ENCODE measurements at places on chromosomes 3 and 15.

DNA sequence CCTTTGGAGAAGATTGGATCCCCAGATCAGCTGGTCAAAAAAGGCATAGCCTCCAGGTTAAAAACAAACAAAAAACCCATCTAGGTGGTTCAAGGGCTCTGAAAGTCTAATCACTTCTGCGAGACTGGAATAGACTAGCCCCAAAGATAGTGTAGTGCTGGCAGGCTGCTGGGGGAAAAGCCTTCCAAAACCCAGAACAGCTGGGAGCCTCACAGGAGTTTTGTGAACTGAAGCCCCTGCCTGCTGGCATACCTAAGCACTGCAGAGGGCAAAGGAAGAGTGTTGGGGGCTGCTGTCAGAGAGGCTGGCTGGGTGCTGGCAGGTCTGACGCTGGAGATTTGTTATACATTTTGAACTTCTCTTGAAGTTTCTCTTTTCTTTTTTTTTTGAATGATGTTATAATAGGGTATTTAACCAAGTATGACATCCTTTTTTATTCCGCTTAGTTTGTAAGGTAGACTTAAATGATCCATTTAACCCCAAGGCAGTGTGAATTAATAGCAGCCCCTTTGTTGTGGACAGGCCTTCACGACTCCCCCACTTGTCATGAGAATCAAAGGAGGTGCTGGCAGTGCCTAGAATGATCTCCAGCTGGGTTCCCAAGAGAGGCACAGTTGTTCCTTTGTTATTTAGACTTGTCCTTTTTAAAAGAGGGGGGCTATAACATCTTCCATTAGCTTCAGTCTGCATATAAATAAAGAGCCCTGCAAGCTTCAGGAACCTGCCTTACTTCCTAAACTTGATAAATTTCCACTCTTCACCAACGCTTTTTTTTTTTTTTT lies 53.9 kb downstream of the CRTC3 start:
- no peak for DNase-seq

DNA sequence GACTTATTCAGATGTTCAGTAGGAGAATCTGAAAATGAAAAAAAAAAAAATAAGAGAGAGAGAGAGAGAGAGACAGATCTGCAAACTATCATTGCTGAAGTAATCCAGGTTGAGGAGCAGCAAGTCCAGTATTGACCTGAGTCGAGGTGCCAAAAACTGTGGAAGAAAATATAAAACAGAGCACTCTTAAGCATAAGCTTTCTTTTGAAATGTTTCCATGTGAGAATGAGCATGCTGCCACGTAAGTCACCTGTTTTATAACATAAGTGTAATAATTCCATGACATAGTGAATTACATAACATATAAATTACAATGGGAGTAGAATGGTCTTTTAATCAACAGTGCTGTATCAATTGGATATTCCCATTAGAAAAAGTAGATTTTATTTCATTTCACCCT lies 218.2 kb downstream of the BCHE start:
- no peak for DNase-seq

DNA sequence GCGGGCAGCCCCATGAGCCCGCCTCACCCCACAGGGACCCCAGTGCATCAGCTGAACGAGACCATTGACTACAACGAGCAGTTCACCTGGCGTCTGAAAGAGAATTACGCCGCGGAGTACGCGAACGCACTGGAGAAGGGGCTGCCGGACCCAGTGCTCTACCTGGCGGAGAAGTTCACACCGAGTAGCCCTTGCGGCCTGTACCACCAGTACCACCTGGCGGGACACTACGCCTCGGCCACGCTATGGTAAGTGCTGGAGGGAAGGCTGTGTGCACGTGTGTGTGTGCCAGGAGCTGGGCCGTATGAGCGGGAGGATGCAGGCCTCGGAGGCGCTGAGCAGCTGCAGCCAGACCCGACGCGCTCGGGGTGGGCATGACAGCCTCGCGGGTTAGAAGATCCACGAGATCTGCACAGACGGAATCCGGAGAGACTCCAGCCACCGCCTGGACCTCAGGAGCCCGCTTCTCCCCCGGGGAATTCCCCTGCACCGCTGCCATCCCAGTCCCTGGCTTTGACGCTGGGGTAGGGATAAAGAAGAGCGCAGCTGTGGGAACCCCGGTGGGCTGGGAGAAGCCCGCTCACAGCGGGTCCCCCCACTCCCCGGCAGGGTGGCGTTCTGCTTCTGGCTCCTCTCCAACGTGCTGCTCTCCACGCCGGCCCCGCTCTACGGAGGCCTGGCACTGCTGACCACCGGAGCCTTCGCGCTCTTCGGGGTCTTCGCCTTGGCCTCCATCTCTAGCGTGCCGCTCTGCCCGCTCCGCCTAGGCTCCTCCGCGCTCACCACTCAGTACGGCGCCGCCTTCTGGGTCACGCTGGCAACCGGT lies 2.6 kb downstream of the DUOXA2 start:
- DNase-seq, result no peak

DNA sequence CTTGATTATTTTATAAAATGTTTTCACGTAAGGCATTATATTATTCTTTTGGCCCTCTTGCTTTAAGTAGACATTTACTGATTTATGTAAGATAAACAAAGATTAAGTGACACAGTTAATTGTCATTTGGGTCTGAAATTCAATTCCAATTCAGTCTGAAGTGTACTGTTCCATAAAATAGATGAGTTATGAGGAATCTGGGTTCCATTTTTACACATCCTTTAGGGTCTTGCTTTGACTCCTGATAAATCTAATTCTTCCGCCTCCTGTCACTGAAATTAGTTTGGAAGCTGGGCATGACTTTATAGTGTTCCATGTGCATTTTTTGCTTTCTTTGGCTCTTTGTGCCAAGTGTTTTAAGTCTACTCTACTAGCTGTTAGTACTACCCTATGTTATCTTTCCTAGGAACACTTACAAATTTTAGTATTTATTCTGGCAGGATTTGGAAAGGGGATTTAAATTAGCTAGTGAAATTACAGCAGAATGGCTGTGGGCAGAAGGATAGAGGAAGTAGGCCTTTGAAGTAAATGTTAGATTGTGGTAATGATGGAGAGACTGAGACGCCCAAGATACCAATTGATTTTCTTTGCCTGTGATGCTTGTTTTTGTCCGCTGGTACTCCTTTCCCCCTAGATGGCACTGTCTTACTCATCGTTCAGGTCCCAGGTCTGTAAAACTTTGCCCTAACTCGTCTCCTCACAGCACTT lies 14.3 kb downstream of the ARL8B start:
- DNase-seq, result no peak

GRCh38 chr3:134797057-134797740 lies 2.1 kb downstream of the EPHB1 start:
- DNase-seq, result no peak
